ENCODE measurements at places on chromosomes 4 and X.
A peak's percentile ranks its signal among the peaks of the same experiment; 100 is the strongest.

DNA sequence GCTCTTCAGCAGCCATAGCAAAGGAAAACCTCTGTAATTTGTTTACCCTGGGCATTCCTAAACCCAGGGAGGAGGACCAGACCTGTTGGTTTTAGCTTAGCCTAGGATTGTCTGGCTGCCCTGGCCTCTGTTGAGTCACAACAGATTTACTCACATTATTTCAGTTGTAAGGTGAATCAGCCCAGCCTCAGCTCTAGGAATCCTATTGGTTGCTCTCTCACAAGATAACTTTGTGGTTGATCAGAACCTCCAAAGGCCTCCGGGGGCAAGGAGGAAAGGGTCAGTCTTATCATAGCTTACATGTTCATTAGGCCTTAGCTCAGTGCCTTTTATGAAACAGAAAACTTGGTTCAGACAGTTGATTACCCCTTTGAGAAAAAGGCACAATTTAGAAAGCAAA, 41.0 kb downstream of the PDK3 start:
- no peak for DNase-seq

DNA sequence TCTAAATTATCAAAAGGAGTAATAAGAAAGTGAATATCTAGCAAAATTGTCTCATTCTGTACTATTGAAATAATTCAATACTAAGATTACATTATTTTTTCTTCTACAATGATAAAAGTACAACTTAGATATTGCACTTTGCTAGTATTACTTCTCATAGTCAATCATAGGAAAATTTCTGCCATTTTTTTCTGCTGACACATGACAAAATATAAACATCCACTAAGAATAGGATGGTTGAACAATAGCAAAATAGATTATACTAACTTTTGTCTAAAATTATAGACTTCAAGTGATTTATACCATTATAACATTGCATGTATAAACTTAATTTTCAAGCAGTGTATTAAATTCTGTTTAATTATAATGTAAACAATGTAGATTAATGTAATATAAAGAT, 540.2 kb downstream of the PDHA2 start:
- no peak for DNase-seq

DNA sequence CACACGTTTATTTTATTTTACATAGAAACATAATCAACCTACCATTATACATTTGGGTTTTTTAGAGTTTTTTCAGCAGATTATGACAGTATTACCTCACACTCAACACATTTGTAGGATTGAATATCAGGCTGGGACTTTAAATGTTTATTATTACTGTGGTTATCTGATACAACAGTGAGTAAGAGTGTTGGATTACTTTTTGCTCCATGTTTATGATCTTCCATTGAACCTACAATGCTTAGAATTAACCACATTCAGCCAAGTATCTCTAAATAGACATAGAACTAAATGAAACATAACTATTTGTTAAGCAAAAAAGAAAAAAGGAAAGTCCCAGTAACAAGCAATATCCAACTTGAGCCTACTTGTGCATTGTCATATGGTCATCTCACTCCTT, 607.4 kb upstream of the PITX2 start:
- no peak for DNase-seq

- no peak for DNase-seq
Measured at GRCh38 chr4:47824840-47825239, 13.0 kb downstream of the CORIN start.

DNA sequence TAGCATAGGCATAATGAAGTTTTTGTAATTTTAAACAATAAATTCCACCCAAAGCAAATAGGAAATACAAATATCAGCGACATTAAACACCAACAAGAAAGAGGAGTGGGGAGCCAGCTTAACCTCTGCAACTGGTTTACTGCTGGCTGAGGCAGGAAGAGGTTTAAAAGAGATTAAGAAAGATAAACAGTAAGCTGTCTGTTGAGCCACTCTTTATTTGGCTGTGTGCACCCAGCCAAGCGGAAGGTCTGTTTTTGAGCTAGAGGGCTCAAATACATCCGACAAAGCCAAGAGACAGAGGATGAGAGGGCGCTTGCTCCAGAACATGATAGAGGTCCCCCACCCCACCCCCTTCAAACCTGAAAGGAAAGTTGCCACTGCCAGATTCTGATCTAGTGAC, 191.4 kb downstream of the MGST2 start:
- DNase-seq = no peak

- no peak for DNase-seq
Measured at GRCh38 chr4:152983221-152983620, 47.1 kb downstream of the FHDC1 start.

DNA sequence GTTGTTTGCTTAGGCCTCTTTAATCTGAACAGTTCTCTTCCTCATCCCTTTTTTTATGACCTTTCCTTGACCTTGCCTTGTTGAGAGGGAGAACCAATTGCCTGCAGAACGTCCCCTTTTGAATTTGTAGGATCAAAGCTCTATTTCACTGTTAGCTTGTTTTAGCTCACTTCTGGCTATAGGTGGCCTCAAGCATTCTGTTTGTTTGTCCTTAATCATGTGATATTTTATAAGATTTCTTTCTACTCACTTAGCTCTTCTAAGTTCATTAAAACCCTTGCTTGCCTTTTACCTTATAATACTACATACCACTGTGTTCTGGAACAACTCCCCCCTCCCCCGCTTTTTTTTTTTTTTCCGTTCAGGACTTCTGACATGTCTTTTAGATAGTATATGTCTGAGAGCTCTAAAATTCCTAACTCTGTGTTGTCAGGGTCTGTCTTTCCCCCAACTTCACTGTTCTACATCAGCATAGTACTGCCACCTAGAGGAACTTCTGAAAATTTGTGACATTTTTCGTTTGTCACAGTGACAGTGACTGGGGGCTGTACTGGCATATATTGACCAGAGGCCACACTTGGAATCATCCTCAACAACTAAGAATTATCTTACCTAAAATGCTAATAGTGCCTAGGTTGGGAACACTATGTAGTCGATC, 128.5 kb downstream of the LARP7 start:
- peak; percentile 7 for DNase-seq

GRCh38 chr4:3724319-3725231, 41.6 kb upstream of the ADRA2C start:
- DNase-seq = no peak

- DNase-seq = no peak
Measured at GRCh38 chr4:83323136-83323535, 11.5 kb downstream of the HPSE start.

- DNase-seq = no peak
Measured at GRCh38 chr4:112128452-112128851, 16.8 kb upstream of the FAM241A start.

DNA sequence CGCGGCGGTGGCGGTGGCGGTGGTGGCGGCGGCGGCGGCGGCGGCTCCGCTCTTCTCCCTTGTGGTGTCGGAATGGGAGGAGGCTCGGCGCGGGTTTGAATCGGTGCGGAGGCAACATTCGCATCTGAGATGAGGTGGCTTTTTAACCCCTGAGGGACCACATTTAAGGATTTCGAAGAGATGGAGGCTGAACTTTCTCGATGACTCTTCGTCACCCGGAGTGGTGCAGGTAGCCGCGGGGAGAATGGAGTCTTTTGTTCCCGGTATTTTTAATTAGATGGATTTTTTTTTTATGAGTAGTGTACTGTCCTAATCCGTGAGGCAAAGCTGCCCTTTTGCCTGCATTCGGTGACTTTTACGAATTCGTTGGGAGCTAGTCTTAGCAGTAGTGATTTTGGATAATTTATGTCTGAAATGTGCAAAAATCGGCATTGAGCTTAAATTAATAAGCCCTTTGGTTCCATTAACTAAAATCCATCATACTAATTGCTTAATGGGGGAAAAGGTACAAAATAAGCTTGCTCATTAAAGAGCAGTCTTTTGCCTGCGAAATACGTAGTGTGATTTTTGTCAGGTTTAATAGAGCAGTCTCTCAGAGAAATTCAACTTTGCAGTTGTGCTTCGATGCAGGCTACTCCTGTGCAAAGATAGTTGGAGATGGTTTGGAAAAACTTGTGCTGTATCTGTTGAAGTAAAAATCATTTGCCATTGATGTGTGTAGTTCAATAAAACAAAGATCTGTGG, 206.2 kb downstream of the TENM3 start:
- DNase-seq = no peak

- no peak for DNase-seq
Measured at GRCh38 chr4:122009524-122009923, 57.7 kb upstream of the TRPC3 start.

DNA sequence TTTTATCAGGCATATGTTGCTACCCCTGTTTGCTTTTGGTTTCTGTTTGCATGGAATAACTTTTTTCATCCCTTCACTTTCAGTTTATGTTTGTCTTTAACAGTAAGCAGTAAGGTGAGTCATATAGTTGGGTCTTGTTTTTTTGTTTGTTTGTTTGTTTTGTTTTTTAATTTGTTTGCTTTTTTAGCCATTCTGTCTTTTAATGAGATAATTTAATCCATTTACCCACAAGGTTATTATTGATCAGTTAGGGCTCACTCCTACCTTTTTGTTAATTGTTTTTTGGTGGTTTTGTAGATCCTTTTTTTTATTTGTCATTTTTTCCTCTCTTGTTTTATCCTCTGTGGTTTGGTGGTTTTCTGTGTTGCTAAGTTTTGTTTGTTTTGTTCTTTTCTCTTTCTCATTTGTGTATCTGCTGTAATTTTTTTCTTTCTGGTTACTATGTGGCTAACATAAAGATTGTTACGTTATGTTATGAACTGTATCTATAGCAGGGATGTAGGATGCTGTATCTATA, 379.5 kb upstream of the MAD2L1 start:
- no peak for DNase-seq

GRCh38 chrX:153638436-153639176, 8.4 kb upstream of the DUSP9 start:
- DNase-seq = no peak

DNA sequence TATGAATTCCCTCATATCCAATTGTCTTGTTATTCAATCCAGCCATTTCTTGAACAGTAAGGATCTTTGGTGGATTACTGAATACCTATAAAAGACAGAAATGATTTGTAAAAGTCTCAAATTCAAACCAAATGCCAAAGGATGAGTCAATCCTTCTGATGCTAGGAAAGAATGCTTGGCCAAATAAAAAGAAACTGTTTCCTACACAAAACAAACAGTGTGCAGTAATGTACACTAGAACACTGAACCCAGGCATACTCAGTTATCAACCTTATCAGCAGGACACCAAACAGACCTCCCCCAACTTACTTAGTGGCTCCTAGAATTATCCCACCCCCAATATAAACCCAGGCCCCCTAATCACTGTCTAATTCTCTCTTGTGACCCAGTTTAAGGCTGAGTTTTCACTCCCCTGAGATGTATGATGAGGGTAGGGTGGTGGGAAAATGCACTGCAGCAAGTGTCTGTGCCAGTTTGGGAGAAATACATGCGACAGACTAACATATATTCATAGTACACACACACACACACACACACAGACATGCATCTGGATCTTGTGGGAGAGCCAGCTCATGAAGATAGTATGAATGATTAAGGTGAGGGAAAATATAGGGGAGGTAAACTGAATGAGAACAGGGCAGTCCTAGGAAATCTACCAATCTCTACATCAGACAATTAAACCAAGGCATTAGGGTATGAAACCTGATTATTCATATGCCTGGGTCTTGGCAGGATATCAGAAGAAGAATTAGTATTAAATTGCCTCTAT, 35.0 kb downstream of the CLDN2 start:
- no peak for DNase-seq

- no peak for DNase-seq
Measured at GRCh38 chr4:102139132-102139573, 206.1 kb downstream of the SLC39A8 start.

DNA sequence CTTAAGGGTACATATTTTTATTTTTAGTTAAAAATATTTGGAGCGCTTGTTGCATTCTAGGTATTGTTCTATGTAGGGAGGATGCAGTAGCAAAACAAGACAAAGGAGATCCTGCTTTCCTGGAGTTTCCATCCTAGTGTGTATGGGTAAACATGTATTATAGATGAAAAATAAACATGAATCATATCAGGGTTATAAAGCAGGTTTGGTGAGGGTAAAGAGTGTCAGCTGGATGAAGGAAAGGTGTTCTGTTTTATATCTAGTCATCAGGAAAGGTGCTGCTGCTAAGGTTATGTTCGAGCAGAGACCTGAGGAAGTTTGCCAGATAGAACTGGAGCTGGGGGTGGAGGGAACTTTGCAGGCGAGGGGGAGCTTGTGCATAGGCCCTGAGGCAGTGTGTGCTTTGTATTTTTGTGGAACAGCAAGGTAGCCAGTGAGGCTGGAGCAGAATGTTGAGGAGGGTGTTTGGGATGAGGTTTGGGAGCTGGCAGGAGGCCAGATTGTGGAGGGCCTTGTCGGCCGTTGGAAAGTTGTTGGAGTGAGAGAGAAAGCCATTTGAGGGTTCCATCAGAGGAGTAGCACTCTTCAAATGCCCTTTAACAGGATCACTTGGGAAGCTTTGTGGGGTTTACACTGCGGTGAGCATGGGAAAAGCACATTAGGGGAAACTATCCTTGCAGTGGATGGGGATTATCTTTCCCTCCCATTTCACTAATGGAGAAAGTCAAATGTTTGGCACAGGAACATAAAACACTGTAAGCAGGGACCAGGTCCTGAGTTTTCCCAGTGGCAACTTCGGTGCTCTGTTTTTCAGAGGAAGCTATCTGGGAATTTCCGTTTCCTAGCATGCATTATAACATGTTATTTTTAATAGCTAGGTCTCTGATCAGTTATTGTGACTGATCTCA, 35.9 kb downstream of the AFF1 start:
- DNase-seq = no peak

GRCh38 chrX:128436397-128437103, 384.3 kb upstream of the ACTRT1 start:
- DNase-seq = no peak

DNA sequence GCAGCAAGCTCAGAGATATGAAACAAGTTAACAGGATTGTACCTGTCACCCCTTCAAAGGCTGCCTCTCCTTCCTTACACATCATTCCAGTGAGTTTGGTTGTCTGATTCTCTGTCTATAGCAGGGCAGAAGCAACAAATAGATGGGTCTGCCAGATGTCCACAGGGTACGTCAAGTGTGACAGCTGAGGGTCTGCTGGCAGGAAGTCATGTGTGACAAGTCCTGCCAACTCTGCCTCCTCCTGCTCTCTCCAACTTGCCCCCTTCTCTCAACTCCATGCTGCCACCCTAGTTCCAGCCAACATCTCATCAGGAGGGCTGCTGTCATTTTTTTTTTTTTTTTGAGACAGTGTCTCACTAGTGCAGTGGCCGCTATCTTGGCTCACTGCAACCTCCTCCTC, 109.2 kb downstream of the NSUN7 start:
- DNase-seq = no peak

DNA sequence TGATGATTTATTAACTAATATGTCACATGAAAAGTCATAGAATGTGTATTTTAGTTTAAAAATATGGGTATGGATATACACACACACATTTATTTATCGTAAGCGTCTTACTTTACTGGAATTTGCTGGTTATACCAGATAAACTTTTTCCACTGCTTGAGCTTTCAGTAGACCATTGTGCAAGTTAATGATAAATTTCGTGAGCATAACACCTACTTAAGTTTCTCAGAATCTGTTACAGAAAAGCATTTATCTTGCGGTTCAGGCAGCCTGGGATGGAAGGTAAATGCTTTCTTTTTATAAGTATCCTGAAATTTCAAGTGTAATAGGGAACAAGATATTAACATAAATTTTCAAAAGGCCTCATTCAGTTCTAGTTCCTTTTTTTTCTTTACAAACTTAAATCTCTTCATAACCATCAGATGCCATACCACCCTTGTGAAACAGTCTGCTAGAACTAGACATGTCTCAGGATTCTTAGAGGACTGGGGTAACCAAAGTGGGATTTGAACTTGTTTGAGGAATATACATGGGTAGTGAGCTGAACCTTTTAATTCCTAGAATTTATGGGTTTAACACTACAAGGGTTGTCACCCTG, 27.7 kb downstream of the ATP7A start:
- DNase-seq = no peak
